ENCODE measurements at places on chromosomes 2 and 18.

DNA sequence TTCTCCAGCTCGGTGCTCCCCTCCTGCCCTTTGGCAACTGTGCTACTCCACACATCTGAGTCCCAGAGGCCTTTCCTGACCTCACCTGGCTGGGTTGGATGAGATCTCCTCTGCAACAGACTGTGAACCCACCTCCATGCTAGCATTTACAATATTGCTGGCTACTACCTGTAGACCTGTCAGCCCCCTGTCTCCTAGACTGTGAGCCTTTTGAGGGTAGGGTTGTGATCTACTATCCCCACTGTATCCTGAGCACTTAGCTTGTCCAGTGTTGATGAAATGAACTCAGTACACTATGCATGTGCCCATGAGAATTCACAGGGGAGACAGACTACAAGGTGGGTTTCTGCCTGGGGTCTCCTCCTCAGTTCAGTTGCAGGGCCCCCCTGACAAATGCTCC is 70.1 kb downstream of the C1QL2 start:
- no peak for DNase-seq

- no peak for DNase-seq
Measured at GRCh38 chr18:71942433-71942832, 601.7 kb downstream of the CBLN2 start.

DNA sequence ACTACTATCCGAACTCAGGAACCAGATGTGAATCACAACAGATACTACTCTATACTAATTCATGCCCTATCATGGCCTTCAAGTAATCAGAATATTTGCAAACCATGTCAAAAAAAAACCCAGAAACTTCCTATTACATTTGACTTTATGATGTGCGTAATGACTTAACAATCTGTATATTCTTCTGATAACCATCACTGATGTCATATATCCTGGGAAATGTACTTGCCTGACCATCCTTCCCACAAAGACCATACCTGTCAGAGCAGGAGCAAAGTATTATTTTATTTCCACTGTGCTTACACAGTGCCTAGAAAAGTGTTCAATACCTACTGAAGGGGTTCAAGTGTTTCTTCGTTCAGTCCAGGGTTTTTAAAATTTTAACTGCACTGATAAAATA is 27.5 kb downstream of the PPP4R1 start:
- no peak for DNase-seq

DNA sequence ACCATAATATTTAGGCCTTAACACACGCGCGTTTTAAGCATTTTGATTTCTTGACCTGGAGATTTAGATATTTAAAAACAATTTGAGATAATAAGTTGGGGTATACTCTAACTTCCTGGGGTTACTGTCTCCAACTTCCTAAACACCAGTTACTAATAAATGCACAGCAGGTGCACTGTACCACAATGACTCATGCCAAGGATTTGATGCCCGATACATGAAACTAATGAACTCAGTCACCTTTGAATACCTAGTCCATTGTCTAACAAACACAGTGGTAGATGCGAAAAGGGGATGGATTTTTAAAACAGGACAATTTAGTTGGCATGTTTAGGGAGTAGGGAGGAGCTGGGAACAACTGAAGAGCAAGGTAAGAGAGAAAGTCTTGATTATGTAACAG is 21.2 kb downstream of the CABYR start:
- DNase-seq = no peak

DNA sequence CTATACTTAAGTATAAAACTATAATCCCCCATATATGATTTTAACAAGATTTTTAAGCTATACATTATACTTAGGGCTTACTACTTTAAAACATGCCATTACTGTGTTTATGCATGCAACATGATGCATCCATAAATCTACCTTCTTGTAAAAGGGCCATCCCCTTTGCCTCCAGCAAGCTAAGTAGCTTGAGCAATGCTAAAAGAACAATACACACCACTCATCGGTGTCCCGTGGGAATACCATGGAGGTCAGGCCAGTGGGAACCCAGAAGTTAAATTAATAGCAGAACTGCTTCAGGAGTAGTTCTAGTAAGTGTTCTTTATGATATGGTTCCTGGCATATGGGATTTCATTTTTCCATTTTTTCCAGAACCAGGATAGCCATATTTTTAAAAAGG is 37.8 kb downstream of the SH3RF3 start:
- no peak for DNase-seq

GRCh38 chr2:236677368-236677767 is 107.7 kb downstream of the ACKR3 start:
- DNase-seq = no peak

DNA sequence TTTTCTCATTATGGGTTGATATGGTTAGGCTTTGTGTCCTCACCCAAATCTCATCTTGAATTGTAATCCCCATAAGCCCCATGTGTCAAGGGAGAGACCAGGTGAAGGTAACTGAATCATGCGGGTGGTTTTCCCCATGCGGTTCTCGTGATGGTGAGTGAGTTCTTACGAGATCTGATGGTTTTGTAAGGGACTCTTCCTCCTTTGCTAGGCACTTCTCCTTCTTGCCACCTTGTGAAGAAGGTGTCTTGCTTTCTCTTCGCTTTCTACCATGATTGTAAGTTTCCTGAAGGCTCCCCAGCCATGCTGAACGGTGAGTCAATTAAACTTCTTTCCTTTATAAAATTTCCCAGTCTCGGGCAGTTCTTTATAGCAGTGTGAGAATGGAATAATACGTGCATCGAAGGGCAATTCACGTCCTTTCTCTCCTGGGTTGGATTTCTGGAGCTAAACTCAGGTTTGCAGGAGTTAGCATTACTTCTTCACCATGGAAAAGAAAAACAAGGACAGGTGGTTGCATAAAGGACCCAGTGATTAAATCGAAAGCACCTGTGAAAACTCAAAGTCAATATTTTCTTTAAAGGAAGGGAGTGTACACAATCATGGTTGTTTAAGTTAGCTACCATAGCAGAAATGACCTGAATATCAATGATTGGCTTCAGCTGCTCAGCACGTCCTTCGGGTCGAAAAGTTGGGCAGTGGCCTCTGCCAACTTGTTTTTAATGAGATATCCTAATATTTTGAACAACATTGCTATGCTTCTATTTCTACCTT is 54.1 kb downstream of the CDC42EP3 start:
- no peak for DNase-seq

DNA sequence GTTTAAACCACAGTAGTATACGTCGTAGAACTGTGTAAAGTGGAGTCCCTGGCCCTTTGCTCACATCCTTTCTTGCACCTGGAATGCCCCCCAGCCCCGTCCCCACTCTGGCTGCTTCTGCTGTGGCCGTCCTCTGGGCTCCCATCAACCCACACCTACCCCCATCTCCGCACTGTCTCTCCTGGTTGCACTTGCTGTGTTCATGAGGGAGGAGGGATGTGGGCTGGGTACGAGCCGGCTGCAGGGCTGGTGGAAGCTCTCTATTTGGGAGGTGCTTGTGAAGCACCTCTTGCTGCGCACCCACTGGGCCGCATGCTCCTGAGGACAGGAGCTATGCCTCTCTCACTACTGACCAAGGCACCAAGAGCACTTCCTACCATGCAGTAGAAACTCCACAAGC is 5.1 kb downstream of the OR6B3 start:
- no peak for DNase-seq

- no peak for DNase-seq
Measured at GRCh38 chr2:283996-284794, 3.7 kb downstream of the ALKAL2 start.

All from activated gamma-delta T cell treated with anti-CD3 and anti-CD28 coated beads, Interleukin-2, amount 50 U/mL, for 16 hours (primary cell).